Ovary (tissue), 10 donors: ENCODE measurements at places on chromosomes 16 and 17. TPM values are rescaled to one million over a fixed set of nuclear protein-coding genes. Genes with fewer than 3 reads are reported as not detected.

CSH2 gene
- total RNA-seq = not detected

CTRB1 gene
- 0.67 TPM for total RNA-seq

WFIKKN1 gene
- 1.7 TPM for total RNA-seq

USH1G gene
- 1.4 TPM for total RNA-seq

KRTAP9-2 gene
- total RNA-seq = not detected

AMZ2 gene
- 30.4 TPM for total RNA-seq

ZDHHC7 gene
- 30.2 TPM for total RNA-seq

SEPTIN1 gene
- total RNA-seq = 7.6 TPM

GRCh38 chr16:49859125-49859811 lies 3.4 kb upstream of the ZNF423 start:
- peak; percentile 82 for DNase-seq

GRCh38 chr17:7072406-7072805 lies 7.6 kb downstream of the CLEC10A start:
- DNase-seq = no peak

DNA sequence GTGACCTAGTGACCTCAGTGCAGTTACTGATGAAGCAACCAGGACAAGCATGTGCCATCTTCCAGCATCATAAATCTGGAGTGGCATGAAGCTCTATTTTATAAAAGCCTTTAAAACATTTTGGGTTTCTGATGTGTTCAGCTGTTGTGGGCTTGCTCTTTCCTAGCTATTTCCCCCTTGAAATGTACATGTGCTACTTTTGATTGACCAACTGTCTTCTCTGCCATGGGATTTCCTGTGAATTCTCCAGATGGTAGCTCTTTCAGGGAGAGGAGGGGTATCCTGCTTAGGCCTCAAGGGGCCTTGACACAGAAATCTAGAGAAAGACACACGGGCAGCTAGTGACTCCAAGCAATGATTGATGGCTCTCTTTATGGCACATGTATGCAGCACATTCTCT lies 1.9 kb upstream of the ASIC2 start:
- no peak for DNase-seq

DNA sequence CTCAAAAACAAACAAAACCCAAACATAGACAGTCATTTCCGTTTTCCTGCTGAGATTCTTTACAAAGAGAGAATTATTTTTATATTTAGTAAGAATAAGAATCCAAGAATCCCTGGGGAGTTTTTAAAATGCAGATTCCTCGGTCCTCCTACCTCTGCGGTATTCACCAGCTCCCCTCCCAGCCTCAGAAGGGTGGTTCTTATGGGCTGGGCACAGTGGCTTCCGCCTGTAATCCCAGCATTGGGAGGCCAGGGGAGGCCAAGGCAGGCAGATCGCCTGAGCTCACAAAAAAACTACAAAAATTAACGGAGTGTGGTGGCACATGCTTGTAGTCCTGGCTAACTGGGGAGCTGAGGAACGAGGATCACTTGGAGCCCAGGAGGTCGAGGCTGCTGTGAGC lies 26.7 kb upstream of the USP7 start:
- DNase-seq = no peak

DNA sequence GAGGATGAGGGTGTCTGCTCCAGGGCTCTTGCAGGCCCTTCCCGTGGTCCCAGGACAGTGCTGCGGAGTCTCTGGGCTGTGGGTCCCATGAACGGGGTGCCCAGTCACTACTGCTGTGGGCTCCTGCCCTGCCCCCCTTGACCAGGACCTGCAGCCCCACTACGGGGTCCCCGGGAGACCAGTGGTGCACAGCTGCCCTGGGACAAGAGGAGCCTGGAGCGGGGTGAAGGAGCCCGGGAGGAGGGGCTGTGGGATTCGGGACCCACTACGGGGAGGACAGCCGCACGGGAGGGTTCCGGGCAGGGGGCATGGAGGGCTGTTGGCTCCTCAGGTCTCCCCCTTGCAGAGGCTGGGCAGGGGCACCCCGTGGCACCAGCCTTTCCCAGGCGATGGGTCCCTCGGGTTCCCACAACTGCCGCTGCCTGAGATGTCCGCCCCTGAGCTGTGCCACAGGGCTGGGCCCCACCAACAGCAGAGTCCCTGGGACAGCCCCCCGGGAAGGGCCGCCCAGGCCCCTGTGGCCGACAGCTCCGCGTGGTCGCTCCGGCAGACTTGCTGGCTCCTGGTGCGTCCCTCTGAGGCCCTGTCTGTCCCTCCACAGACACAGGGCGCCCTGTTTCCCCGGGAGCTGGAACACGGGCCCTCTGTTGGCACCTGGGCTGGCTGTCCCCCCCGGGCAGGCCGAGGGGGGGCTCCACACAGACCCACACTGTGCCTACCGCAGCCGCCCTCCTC lies 52.1 kb upstream of the GNG13 start:
- no peak for DNase-seq

DNA sequence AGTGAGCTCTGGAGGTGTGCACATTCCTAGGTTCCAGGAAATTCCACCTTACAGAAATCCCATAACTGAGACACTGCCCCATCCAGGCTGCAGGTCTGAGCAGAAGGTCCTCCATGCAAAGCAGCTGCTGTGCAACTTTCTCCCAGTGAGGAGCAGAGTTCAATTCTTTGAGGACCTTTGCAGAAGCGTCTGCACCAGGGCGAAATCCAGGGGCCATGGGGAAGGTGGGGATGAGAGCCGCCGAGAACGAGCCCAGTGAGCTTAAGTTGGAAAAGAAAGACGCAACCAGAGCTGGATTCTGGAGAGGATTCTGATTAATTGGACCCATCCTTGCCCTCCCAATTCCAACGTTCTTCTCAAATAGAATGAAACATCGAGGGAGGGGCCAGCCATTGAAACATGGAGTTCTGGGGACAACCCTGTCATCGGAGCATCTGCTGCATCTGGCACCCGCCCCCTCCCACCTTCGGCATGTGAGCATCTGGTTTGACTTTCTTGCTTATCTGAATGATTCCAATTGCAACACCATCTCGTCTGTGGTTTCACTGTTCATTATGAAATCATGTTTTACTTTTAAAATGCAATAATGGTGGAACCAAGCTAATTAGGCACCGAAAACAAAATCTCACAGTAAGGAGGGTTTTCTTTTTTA lies 190.6 kb upstream of the FOXF1 start:
- DNase-seq = no peak

GRCh38 chr17:57447990-57448758 lies 191.9 kb downstream of the MSI2 start:
- DNase-seq = no peak

- DNase-seq = no peak
These were observed 20.9 kb upstream of the CPSF4L start for GRCh38 chr17:73282629-73283028.

DNA sequence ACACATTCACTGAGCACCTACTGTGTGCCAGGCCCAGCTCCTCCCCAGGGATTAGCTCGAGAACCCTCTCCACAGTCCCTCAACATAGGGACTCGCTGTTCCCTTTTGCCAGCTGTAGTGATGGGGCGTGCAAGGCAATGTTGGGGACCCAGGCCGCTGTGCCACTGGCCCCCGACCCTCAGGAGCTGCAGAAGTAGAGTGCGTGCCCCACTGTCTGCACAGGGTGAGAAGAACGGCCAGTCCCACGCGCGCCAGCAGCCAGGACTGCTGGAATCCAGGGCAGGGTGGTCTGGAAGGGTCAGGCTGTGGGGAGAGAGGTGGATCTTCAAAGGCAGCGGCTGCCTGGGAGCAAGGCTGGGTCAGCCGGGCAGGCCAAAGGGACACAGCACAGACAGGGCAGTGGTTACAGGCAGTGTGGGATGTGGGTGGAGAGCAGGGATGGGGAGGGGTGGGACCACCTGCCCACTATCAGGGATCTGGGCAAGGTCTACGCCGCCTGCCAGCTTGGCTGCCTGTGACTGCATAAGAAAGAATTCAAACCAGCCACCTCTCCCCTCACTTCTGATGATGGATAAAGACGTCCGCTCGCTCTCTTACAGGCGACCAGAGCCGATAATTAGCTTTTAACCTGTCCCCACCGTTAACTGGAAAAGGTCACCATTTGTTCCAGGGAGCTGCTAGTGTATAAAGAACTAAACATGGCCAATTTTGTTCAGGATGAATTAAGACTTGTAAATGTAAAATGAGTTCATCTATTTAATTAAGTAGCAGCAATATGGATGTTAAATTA lies 86.7 kb upstream of the GSE1 start:
- DNase-seq = no peak
